ENCODE measurements at places on chromosomes 4 and X. TPM values are rescaled to one million over a fixed set of nuclear protein-coding genes. Genes with fewer than 3 reads are reported as not detected.

GRCh38 chr4:128228845-128229795 is 58.5 kb downstream of the PGRMC2 start:
- peak; percentile 39 for DNase-seq

The F11 gene
- polyA plus RNA-seq, result not detected

DNA sequence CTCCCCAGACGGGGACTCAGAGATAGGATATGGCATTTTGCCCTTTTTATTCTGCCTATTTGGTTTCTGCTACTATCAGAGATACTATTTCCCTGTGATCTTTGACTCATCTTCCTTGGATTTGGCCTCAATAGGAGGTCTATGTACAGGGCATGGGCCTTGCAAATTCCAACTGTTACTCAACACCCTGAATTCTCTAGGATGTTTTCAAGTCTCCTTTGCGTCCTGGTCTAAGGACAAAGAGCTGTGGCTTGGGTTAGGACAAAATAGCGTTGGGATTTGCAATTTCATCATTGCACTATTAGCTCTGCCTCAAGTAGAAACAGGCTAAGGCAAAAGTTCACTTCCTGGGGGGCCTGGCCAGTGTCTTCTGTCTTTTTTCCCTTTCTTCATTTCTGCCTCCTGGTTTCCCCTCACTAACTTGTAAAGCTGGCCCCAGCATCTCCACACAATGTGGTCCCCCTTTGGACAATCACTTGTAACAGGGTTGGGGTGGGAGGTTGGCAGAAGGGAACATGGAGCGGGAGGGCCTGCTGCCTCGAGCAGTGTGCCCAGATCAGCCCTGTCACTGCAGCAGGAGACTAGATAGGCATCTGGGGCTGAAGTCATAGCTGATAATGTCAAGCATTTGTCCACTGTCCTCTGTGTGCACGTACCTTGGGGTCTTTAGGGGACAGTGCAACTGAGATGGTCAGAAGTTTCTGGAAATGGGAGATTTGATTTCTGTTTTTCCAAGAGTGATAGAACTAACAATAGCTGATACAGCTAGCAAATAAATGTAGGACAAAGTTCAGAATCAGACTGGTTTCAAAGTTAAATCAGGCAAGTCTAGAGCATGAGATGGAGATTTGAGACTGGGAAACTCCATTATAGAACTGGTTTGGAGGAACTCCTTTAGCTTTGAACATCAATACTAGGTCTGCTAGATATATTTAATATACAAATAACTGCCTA is 25.8 kb upstream of the STBD1 start:
- DNase-seq, result no peak

DNA sequence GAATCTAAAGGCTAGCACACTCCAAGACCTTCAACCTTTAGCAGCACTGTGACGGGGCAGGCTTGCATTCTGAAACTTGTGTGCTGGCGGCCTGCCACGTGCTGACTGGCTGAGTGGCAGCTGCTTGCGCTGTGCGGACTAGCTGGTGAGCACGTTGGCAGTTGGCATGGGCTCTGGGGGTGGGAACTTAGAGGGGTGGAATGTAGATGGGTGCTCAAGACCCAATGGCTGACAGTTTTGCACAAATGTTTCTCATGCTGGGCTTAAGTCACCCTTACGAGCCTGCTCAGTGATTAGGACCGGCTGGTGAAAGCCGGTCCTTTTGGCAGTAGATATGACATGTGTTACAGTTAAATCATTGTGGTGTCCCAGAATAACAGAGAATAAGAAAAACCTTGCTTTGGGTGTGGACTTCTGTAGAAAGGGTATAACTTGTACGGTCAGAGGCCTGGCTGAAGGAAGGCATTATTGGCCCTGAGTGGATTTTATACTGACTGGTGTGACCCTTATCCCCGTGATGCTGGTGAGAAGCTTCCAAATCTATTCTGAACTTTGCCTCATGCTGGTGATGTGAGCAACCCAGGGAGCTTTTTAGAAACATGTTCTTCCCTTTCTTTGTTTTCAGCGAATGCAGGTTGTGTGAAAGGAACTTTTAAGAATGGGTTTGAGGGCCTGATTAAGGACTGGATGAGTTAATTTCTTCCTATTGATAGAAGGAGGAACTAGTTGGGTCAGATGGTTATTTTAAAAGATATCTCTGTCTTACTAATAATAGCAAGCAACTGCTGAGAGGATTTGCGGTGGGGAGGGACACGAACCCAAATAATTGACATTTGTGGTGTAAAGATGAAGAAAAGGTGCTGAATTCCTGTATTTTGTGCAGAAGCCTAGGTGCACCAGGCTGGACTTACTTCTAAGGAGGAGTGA is 107.4 kb upstream of the SLC4A4 start:
- DNase-seq, result no peak

The ZNF630 gene
- polyA plus RNA-seq, result 0.35 TPM

The SLBP gene
- 71.1 TPM for polyA plus RNA-seq

The NOP14 gene
- 16.1 TPM for polyA plus RNA-seq

The FGF5 gene
- 3.9 TPM for polyA plus RNA-seq

DNA sequence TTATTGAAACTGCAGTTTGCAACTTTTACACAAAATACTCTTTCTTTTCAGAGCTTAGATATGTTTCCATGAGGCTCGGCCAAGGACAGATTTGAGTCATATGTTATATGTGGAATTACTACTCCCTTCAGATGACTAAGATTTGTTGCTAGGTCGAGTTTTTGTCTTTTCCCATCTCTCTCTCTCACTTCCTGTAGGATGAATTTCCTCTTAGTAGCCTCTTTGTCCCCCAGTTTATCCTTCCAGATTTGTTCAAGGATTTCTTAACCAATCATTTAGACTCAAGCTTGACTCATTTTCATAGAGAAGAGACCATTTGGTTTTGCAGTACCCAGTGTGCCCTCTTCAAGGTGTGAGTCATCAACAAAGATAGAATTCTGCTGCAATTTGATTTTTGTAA is 209.2 kb downstream of the GLUD2 start:
- DNase-seq, result no peak

The SOWAHD gene
- polyA plus RNA-seq, result 0.18 TPM

DNA sequence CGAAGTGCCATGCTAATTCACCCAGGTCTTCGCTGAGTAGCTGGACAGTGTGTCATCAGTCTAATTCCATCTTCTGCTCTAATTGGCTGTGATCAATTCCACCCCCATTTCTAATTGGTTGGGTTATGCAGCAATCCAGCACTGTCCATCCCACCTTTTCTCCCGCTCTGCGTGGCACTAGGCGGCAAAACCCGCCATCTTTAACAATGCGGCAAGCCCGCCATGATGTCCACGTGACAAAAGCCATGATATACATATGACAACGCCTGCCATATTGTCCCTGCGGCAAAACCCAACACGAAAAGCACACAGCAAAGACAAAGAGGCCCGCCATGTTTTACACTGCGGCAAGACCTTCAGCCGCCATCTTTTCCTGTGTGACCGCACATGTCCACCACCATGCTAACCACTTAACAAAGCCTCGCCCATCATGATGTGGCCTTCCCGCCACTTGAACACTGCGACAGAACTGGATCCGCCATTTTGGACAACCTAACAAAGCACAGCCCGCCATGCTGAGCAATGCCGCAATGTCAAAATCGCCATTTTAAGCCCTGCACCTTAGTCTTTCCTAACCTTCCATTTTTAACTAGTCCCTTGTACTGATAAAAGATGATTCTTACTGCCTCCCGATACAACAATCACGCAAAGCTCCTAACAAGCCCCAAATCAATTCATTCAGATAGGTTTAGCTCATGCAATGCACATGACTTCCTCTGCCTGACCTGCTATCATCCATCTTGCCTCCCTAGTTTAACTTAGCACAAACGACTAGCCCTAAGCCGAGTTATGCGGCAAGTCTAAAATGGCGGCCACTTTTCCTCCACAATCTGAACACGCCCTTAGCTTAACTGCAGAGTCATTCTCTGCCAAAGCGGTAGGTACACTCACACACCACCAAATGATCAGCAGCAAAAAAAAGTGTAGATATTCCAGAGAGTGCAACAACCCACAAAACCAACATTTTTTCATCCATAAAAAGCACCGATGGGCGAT is 288.3 kb downstream of the CHIC1 start:
- peak; percentile 95 for DNase-seq

The ABCB7 gene
- polyA plus RNA-seq, result 12.8 TPM

GRCh38 chr4:173528378-173529321 is 1.4 kb downstream of the HAND2 start:
- DNase-seq, result no peak

The DDX53 gene
- polyA plus RNA-seq, result not detected

The CXorf66 gene
- polyA plus RNA-seq, result not detected

GRCh38 chr4:77395481-77395880 is 210.1 kb upstream of the CXCL13 start:
- no peak for DNase-seq

All from mammary epithelial cell (primary cell).